ENCODE measurements at places on chromosomes 2 and 18.
A peak's percentile ranks its signal among the peaks of the same experiment; 100 is the strongest.

DNA sequence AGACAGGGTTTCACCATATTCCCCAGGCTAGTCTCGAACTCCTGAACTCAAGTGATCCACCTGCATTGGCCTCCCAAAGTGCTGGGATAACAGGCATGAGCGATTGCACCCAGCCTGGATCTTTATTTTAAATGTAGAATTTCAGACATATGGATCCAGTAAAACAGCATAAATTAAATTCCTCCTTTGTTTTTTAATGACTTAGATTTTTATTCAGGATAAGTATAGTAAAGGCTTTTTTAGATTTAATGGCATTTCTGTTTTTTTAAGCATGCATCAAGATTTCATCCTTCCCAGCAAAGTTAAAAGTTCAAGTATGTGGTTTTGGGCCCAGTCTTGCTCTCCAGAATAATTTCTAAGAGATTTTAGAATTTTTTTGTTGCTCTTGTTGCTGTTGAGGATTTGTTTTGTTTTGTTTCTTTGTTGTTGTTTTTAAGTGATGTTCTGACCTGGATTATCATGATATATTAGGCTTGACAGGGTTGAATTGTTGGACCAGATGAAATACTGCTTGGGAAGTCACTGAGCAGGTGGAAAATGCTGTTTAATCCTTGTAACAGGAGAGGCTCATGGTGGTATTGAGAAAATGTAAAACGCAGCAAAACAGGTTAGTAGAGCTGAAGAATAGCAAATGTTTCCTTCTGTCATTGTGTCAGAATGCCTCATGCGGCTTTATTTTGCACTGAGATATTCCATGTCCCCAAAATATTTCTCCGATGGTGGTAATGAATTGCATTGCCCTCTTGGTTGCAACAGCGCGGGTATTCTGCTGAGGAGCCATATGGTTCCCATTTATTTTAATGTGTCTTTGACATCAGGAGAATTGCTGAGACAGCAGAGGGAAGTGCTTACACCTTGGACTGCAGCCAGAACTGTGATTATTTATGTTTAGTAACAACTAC is 147.9 kb downstream of the GALNT3 start:
- DNase-seq, result no peak

GRCh38 chr18:51028201-51028805 is 1.7 kb upstream of the SMAD4 start:
- DNase-seq, result no peak

DNA sequence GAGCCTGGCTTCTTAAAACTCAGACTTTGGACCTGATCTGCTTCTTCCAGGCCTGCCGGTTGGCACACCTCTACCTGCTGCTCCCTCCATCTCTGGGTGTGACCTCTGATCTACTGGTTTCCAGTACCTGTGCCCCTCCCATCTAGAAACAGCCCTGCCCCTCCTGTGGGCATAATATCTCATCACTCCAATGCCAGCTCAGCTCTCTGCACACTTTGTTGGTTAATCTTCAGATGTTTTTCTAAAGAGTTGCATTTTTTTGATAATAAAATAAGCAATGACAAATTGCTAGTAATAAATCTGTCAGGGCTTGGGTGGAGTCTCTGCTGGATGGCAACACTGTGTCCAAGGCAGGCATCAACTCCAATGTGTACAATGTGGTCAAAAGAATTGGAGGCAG is 89.6 kb upstream of the PPP1CB start:
- no peak for DNase-seq

DNA sequence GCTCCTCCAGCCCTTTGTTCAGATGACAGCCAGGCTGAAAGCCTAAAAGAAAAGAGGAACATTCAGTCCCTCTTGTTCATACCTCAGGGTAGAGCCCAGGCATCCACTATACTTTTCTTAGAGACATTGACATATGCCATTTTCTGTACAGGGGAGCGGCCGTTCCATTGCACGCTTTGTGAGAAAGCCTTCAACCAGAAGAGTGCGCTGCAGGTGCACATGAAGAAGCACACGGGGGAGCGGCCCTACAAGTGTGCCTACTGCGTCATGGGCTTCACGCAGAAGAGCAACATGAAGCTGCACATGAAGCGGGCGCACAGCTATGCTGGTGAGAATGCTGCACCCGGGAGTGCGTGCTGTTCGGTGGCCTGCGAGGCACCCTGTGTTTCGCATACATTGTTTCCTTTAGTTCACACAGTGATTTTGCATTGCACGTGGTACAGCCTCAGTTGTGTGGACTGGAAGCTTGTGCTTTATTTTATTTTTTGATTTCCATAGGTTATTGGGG is 138.2 kb downstream of the ZNF236 start:
- DNase-seq, result no peak

- DNase-seq, result no peak
Measured at GRCh38 chr2:43877782-43878464, 39.2 kb downstream of the ABCG8 start.

DNA sequence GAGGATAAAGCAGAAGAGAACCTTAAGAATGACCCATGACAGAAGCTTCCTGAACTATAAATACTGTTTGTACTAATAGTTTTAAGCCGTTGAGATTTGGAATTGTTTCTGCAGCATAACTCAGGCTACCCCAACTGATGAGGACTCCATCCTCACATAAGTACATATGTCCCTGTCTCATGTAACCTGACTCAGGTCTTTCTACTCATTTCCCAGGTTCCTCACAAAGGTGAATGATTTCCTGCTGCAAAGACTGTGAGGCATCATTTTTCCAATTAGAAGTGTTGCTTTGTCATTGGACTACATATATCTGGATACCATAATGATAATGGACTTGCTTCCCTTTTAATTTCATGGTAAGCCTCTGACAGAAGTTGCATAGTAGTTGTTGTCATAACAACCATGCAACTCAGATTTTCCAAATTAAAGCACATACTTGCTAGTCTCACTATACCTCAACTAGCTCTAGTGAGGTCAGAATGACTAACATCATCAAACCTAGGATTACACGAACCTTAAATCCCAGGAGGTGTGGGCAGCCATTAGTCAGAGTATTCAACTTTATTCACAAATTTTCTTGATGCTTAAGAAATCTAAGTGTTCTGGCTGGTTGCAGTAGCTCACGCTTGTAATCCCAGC is 38.0 kb upstream of the NEDD4L start:
- DNase-seq, result no peak

DNA sequence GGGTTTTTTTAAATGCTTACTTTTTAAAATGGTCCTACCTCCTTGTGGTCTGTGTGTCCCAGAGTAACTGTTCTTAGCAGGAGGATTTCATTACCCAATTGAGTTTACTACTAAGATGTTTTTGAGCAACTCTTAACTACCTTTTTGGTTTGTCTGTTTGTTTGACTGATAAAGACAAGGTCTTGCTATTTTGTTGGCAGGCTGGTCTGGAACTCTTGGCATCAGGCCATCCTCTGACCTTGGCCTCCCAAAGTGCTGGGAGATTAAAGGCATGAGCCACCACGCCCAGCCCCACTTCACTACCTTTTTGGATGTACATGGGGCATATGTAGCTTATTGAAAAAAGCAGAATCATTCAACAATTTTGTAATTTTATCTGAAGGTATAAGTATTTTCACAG is 14.9 kb downstream of the MRPS9 start:
- DNase-seq, result no peak

DNA sequence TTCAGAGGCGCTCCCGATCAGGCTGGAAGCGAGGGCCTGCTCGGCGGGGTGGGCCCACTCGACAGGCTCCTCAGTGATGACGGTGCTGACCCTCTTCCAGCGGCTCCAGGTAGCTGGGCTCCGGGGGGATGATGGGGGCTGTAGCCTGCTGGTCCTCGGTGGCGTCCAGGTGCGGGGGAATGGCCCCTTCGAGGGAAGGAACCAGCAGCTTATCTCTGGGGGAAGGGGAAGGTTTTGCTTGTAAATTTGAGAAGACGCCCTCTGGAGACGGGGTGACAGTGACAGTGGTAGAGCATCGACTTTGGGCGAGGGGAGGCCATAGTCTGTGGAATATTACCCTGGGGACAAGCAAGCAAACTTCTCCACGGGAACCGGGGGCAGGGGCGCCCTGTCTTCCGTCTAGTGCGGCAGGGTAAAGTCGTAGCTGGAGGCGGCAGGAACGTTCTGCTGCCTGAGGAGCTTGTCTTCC is 891.9 kb upstream of the LRRTM1 start:
- DNase-seq, result peak; percentile 46

- DNase-seq, result no peak
Measured at GRCh38 chr2:58922245-58922644, 681.1 kb upstream of the FANCL start.

DNA sequence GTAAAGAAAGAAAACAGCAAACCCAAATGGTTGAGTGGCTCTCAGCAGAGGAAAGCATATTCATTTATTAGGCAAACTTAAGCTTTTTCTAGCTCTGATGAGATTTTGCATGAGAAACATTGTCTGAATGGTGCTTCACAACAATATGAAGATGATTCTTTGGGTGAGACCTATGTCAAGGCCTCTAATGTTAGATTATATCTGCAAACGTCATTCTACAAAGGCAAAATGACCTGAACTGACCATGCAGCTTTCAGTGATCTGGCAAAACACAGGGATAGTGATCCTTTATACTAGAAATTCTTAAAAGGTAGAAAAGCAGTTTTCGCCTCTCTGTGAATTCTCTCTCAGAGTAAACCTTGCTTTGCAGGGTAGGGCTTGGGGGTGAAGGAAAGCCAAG is 11.7 kb downstream of the RHBDD1 start:
- DNase-seq, result no peak

GRCh38 chr2:127134833-127135830 is 28.2 kb upstream of the BIN1 start:
- no peak for DNase-seq

DNA sequence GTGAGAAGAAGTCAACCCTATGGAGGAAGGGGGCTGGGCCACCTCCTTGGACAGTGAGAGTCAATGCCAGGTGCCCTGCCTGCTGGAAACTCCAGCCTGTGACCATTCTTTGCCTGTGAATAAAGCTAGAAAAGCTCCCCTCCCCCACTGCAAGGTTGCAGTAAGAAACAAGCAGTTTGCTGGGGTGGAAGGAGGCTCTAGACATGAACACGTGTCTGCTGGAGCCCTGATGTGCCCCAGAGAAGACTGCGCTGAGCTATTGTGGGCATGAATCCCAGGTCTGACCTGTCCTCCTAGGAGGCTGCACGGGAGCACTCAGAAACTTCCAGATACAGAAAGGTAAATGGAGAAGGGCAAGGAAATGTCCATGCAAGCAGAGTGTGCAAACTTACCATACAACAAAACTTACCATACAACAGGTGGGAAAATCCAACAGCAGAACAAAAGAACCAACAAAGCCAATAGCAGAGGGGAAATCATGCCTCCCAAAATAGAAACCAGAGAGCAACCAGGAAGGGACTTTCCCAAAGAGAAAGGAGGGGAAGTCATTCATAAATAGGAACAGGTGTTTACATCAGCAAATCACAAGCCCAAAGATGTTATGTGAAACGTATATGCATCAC is 278.7 kb downstream of the BCL2 start:
- DNase-seq, result no peak

- DNase-seq, result no peak
Measured at GRCh38 chr2:38765149-38765548, 12.9 kb upstream of the GEMIN6 start.

GRCh38 chr2:168594778-168595177 is 138.7 kb downstream of the CERS6 start:
- no peak for DNase-seq

- no peak for DNase-seq
Measured at GRCh38 chr18:49072940-49073339, 122.2 kb upstream of the SMAD7 start.

DNA sequence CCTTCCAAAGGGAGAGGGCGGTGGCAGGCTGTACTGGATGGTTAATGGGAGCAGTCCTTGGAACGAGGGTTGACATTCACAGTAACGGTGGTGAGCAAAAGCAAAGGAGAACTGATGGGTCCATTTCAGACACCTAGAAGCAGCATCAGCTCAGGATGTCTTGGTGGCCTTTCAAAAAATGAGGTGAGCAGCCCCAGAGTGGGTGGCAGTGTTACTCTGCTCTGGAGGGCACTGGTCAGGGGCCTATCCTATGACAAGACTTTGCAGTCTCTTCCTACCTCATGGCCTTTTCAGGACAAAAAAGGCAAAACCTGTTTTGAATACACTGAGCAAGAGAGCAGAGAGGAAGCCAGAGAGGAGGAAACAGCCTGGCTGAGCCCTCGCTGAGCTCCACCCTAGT is 23.5 kb downstream of the CAPN14 start:
- DNase-seq, result no peak

GRCh38 chr2:42328148-42328833 is 32.7 kb downstream of the COX7A2L start:
- DNase-seq, result no peak

DNA sequence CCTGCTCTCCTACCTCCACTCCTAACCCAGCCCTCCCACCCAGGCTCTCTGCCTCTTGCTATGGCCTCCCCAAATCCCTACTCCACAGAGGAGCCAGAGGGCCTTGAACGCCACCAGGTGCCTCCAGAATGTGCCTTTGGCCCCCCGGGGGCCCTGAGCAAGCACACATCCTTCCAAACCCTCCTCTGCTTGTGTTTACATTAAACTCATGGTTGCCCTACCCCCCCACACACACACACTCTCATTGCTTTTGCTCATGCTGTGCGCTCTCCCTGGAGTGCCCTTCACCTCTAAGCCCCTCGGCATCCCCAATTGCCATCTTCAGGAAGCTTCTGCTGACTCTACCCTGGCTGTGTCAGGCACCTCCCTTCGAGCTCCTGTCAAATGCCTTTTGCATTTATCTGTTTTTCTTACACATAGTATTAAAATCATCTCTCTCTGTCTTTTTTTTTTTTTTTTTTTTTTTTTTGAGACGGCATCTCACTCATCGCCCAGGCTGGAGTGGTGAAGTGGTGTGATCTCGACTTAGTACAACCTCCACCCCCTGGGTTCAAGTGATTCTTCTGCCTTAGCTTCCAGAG is 16.3 kb upstream of the TET3 start:
- no peak for DNase-seq

GRCh38 chr2:201152517-201152916 is 30.4 kb upstream of the CASP10 start:
- no peak for DNase-seq

DNA sequence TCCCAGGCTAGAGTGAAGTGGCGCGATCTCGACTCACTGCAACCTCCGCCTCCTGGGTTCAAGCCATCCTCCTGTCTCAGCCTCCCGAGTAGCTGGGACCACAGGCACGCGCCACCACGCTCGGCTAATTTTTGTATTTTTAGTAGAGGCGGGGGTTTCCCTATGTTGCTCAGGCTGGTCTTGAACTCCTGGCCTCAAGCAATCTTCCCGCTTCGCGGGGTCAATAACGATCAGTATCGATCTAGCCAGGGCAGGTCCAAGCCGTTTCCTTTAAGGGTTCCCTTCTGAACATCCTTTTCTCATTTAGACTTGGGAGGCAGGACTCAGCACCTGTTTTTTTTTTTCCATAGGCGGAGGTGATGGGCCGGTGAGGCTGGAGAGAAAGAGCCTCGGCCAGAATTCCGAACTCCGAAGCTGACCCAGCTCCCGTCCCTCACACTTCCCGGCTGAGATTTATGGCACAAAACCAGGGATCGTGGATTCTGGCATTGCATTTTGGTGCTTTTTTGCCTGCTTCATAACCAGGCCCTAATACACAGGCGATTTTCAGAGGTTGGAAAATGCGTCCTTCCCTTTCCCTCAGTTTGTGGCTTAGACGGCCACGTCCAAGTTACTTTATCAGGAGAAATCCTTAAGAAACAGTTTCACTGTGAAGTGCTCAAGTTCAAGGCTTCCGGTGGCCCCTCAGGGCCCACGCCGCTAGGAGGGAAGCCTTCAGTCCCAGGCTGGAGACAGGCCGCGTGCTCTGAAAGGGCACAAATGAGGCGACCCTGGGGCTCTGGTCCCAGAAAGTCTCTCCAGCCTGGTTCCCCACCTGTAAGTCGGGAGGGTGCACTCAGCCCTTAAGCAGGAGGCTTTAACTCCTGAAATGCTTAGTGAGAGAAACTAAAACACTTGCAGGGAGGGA is 998 bp upstream of the SLC66A3 start:
- DNase-seq, result no peak

- DNase-seq, result no peak
Measured at GRCh38 chr2:63590626-63591408, 2.1 kb downstream of the MDH1 start.
